Fibroblast of the aortic adventitia (primary cell): ENCODE measurements at places on chromosomes 16 and 17. TPM values are rescaled to one million over a fixed set of nuclear protein-coding genes. Genes with fewer than 3 reads are reported as not detected.

The GPR179 gene
- under 0.01 TPM in 2 replicates for total RNA-seq

The ACSF2 gene
- 15.7 and 273 TPM in 2 replicates for total RNA-seq

The TP53TG3C gene
- not detected in 2 replicates for total RNA-seq

The PERCC1 gene
- total RNA-seq: not detected in 2 replicates
